Activated T-helper 1 cell treated with anti-CD3 and anti-CD28 coated beads, Interleukin-2, amount 50 U/mL, for 16 hours (primary cell): ENCODE measurements at places on chromosomes 1 and 21.

DNA sequence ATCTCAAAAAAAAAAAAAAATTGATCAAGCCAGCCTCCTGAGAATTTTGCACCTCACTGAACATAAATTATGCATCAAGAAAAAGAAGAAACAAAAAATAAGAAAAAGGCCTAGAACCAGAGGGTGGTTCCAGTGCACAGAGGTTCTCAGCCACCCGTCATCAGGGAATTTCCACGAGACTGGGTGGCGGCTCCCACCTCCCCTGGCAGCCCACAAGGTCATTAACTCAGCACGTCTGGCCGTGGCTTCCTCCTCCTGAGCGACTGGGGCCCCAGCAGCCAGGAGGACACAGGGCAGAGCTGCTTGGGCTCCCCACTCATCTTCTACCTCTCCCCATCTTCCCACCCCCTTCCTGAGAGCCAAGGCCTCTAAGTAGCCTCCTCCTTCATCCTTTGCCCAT is 15.7 kb upstream of the TMEM51 start:
- DNase-seq: no peak

GRCh38 chr1:41500378-41500777 is 15.9 kb upstream of the EDN2 start:
- DNase-seq: no peak

DNA sequence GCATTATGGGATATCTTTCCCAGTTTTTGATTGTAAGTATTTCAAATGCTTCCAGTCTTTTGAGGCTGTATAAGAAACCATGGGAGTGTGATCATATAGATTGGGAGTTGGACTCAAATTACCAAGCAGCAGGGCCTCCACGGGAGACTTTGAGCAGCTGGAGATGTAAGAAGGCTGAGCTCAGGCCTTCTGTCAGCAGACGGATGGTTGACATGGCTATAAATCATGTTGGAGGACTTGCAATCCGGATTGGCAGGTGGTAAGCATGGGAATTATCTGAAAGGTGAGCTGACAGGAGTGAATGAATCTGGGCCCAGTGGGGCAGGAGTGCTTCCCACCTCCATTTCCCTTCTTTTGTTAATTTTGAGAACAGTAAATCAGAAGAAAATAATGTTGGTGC is 83.2 kb upstream of the PPM1J start:
- DNase-seq: no peak

DNA sequence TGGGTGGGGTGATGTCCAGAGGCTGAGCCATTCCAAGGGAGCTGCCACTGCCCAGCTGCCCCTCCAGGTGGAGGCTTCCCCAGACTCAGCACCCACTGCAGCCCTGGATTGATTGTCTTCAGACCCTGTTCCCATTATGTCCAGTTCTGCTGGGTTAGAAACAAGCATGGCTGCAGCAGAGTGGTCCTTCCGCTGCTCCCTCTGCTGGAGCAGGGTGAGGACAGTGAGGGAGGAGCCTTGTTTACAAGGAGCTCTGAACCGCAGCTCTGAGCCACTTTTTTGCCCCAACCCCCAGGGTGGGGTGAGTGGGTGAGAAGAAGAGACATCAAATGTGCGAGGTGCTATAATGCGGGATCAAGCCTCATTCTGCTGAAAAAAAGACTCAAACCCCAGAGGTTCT is 2.3 kb downstream of the TNNT2 start:
- no peak for DNase-seq

DNA sequence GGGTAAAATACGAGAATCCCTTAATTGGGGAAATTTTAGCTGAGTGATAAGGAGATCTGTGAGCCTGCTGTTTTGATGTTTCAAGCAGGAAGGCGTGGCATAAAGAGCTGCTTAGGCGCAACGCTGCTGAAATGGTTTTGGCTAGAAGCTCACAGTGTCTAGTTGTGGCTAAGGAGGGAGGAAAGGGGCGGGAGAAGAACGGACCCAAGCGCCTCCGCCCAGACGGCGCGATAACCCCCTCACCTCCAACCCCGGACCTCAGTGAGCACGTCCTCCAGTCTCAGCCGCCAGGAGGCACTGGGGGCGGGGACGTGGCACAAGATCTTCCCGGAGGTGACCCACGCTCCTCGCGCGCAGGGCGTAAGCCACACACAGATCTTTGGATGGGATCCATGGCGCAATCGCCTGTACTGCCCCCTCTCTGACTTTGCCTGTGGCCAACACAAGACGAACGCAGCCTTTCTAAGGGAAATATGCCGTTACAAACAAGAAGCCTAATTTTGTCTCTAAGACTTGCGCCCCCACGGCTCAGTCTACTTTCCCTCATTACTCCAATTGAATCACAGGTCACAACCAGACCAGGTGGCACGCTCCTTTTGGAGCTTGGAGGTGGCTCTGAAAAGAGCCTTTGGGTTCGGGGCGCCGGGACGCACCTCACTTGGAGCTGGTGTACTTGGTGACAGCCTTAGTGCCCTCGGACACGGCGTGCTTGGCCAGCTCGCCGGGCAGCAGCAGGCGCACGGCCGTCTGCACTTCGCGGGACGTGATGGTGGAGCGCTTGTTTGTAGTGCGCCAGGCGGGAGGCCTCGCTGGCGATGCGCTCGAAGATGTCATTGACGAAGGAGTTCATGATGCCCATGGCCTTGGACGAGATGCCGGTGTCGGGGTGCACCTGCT is 23.4 kb upstream of the RNF187 start:
- no peak for DNase-seq

DNA sequence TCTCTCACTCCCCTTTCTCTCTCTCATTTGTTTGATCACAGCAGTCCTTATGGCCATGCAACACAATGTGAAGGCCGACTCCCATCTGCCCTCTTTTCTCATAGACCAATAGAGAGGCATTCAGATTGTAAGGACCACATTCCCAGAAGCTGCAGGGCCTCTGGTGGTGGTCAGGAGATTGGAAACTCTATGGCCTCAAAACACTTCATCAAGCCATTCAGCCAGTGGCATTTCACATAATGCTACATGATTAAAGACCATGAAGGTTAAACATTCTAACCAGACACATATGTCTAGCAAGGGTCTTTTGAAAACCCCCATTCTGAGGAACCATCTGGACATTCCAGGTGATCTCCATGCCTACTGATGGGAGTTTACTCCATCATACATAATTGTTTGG is 769.5 kb upstream of the CXADR start:
- no peak for DNase-seq
